ENCODE measurements at places on chromosomes 12 and 14.

- no peak for DNase-seq
Observed at GRCh38 chr12:95834572-95834971, 24.2 kb upstream of the SNRPF start.

DNA sequence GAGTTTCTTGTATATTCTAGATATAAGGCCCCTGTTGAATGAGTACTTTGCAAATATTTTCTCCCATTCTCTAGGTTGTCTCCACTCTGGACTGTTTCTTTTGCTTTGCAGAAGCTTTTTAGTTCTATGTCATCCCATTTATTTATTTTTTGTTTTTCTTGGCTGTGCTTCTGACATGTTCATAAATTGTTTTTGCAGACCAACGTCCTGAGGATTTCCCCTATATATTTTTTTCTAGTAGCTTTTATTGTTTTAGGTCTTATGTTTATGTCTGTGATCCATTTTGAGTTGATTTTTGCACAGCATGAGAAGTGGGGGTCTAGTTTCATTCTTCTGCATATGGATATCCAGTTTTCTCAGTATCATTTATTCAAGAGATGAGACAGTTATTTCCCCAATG is 70.4 kb upstream of the BTG1 start:
- DNase-seq, result no peak

- DNase-seq, result no peak
Observed at GRCh38 chr12:97745406-97746101, 282.9 kb downstream of the RMST start.

DNA sequence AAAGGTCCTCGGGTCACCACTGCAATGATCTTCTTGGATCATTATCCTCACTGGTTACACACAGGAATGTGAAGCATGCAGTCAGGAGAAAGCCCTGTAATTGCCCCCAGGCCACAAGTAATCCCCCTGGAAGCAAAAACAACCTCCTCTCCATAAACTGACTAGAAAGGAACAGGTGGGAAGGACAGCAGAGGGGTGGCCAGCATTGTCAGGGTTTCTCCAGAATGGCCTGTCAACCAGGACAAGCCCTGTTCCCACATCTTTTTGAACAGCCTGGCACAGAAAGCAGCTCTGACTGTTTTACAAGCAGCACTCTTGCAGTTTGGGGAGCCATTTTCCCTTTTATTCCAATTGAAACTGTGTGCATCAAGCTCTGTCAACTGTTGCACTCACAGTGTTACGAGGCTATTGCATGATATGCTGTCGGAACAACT is 36.1 kb downstream of the TMCC3 start:
- DNase-seq, result no peak

GRCh38 chr12:31958569-31959160 is 550 bp upstream of the RESF1 start:
- no peak for DNase-seq

GRCh38 chr14:28613532-28613931 is 153.1 kb upstream of the FOXG1 start:
- no peak for DNase-seq

- DNase-seq, result no peak
Observed at GRCh38 chr12:26988703-26989102, 25.5 kb downstream of the TM7SF3 start.

GRCh38 chr14:87613881-87614280 is 379.1 kb downstream of the GALC start:
- DNase-seq, result no peak

DNA sequence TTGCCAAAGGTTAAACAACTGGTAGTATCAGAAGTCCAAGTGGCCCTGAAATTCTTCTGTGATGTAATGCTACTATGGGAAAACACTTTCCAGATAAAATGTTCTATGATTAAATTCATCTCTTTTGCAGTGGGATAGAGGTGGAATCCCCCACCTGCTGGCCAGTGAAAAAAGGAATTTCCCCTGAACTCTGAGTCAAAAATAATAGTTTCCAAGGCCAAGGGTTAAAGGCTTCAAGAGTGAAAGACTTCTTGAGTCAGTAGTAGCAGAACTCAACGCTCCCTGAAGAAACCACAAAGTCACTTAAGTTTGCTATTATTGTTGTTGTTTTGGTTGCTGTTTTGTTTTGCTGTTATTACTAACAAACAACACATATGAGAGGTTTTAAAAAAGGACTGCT is 330.8 kb downstream of the SOX5 start:
- no peak for DNase-seq

DNA sequence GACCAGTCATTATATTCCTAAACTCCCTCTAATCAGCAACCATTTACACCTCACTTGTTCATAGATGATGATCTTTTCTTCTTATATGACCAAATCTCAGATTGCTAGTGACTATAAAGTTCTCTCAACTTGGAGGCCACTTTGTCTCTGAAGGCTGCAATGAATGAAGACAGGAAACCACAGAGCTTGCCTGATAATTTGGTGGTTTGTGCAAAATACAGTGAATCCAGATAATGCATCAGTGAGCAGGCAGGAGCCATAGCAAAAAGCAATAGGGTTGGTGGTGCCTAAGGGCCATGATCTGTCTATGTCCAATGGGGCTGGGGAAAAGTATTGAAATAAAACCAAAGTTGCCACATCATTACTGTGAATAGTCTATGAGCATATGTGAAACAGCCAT is 123.8 kb upstream of the LRFN5 start:
- DNase-seq, result no peak

- DNase-seq, result peak; percentile 20
Observed at GRCh38 chr12:3727877-3728632, 24.9 kb downstream of the CRACR2A start.

DNA sequence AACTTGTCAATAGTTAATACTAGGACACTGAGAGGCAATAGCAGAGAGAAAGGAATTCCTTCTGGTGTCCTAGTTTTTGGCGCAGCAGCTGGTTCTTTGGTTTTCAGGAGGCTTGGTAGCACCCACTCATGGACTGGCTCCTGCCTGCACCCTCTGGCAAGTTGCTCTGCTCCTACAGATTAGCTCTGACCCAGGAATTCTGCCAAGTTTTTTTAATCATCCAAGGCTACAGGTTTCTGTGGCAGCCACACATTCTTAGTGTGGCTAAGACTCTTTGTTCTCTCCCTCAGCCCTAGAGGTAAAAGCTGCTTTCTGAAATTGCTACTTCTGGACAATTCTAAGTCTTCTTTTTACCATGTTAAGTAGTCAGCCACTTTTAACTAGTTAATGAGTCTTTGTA is 72.0 kb upstream of the FKBP4 start:
- DNase-seq, result peak; percentile 34

- DNase-seq, result no peak
Observed at GRCh38 chr12:124167141-124167540, 127.8 kb upstream of the RFLNA start.

- no peak for DNase-seq
Observed at GRCh38 chr12:47023953-47024352, 55.5 kb upstream of the PCED1B start.

DNA sequence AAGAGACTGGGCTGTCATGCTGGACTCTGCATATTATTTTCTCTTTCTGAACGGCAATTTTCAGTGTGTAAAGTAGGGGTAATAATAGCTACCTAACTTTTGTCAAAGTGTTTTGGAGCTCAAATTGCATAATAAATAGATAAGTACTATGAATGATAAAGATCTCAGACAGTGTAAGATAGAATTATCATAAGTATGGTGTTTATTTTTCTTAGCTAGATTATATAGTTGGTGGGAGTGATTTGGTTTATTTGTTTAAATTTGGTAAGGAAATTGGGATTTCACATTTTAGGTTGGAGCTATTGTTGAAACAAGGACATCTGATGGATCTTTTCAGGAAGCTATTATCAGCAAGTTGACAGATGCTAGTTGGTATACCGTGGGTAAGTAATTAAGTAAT is 7.4 kb downstream of the ARID4A start:
- DNase-seq, result no peak

DNA sequence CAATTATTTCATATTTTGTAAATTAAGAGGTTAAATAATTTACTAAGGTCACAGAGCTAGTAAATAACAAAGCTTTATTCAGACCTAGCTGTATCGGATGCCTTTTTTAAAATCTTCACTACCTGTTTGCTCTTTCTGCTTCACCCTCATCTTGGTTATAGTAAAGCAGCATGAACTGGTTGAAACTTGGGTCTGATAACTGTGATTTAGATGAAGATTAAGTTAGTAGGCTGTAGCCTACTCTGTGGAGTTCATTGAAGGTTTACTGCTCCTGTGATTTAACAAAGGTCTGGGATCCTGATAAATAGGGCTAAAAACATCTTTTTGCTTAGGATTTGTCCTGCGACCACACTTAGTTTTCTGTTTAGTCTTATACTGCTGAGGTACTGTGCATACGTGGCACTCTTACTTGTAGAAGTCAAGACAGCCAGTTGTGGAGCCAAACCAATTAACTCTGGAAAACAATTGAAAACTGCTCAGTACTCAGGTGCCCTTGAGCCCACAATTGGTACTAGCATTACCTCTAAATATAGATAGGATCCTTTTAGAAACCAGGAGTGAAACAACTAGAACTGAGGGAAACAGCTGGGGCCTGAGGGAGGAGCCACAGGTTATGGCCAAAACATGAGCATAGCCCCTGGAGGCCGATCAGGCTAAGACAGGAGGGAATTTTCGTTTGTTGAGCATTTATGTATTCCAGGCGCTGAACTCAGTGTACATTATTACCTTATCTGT is 2.3 kb downstream of the SPATS2 start:
- no peak for DNase-seq

- peak; percentile 58 for DNase-seq
Observed at GRCh38 chr14:99231850-99232713, 39.9 kb downstream of the BCL11B start.

GRCh38 chr12:89470741-89471509 is 53.7 kb downstream of the GALNT4 start:
- no peak for DNase-seq

DNA sequence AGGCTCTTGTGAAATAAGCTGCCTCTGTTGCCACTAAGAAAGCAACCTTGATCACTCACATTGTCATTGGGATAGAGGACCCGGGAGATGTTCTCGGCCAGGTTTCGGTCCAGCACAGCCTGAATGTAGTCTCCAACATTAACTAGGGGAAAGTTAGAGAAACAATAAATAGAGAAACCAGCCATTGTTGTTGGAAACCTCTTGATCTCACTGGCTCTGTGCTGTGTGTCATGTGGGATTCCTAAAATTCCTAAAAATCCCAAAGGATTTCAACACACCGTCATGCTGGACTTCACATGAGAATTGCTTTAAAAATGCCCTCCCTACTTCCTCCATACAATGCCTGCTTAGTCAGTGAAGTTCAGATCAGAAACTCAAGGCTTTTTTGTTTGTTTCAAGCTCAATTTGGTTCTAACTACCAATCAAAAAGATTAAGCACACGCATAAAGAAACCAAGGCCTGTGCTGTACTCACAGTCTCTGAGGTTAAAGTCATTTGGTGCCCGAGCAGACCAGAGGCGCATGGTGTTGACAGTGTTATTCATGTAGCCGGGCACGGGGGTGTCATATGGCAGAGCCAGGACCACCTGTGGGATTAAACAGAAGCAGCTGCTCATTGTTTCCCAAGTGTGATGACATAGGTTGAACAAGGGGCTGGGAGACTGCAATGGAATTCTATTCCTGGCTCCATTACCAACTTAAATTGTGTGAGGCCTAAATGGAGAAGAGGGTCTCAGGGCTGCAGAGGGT is 23.6 kb downstream of the PYGL start:
- no peak for DNase-seq

DNA sequence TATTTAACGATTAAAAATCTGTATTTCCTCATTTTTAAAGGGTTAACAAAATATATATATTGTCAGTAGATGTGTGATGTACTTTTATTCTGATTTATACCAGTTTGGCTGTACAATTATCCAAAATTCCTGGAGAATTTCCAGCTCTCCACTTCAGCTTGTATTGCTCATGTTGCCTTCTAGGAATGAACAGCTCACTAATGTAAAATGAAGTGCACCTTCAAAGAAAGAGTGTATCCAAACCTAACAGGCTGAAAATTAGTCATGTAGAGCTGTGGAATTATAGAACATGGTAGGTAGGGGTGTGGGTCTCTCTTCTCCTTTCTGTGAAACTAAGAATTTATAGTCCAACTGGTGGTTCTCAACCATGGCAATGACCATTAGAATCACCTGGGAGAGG is 362.0 kb downstream of the ETNK1 start:
- no peak for DNase-seq

Data from DMS79 (cell line).